ENCODE measurements at places on chromosomes 7 and 10.

- DNase-seq, result no peak
Observed at GRCh38 chr7:31074403-31075085, 22.4 kb downstream of the ADCYAP1R1 start.

GRCh38 chr10:119189811-119190282 is 11.2 kb upstream of the PRDX3 start:
- DNase-seq, result no peak

GRCh38 chr7:55977831-55978230 is 13.4 kb downstream of the NIPSNAP2 start:
- no peak for DNase-seq

- no peak for DNase-seq
Observed at GRCh38 chr7:106592282-106593027, 68.5 kb downstream of the CCDC71L start.

DNA sequence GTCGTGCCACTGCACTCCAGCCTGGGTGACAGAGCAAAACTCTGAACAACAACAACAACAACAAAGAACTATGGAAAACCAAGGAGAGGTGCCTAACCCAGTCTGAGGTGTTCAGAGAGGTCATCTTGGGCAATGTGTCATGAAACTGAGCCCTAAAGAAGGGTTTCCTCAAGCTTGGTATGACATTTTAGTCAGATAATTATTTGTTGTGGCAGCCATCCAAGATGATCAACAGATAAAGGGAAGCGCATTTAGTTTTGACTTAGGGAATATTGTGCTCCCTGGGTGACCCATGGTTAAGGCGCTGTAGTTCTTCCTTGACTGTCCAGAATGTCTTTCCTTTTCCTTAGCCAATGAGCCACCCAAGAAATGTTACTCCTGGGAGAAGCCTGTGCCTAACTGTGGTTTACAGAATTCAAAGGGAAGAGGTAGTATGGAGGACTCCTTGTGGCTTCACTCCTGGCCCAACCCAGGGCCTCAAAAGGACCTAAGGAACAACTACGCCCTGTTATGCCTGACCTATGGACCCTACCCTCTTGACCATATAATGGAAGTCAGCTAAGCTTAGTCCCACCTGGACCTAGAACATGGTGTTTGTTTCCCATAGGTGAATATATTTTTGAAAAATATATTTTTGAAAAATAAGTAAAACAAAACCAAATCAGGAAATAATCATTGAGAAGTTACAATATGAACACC is 42.4 kb downstream of the TPST1 start:
- DNase-seq, result no peak

DNA sequence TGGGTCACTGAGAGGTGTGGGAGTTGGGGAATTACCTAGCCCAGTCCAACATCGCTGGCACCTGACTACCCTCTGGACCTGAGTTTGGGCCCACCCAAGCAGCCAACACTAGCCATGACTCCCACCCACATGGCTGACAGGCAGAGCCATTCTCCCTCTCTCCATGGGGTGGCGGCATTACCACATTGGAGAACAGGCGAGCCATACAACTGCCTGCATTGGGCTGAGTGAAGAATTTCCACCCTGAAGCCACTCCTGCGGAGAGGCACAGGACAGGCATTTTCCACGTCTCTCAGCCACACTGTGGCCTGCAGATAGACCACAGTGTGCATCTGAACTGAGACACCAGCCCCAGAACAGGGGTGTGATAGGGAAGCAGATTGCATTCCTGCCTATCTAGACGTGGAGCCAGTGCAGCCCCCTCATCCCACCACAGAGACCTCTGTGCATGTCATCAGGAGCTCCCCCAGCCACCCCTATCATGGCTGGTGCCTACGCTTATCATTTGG is 58.2 kb upstream of the ANTXRL start:
- DNase-seq, result no peak

DNA sequence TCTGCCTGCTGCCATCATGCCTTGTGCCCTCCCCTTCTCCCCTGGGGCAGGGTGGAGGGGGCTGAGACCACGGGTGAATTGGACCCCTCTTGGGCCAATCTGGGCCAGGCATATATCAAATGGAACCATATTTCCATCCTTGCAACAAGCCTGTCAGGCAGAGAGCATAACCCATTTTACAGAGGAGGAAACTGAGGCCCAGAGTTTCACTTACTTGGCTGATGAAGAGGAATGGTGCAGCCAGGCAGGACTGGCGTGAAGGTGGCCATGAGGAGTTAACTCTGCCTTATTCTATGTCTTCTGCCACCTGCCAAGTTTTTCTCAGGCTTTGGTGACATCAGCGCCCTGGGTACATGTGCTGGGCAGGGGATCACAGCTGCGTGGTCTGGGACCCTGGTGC is 155.5 kb upstream of the PCBD1 start:
- DNase-seq, result no peak

DNA sequence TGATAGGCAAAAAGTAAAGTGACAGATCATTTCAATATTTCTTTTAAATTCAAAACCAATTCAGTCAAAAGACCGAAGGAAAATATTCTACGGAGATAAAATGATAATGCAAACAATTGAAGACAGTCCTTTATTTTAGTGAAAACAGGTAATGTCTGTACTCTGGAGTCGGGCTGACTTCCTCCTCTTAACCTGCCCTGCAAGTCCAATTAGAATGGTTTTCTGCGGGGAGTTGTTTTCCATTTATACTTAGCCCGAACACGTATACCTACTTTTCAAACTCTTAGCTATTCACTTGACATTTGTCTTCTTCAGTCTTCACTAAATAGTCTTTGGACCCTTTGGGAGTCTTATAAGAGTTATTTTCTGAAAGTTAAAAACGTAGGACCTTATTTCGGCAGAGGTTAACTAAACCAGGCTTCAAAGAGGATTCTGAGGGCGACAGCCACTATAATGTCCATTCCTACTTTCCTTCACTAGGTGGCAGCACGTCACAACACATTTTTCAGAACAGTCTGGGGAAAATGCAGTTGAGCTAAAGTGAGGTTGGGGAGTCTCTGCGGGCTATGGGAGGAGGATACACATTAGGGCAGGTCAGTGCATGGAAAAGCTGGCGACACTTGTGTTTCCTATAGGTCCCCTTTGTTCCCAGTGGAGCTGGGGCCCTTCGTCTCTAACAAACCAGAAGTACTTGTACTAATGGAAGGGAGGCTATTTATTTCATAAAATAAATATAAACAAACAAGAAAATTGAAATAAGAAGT is 472.0 kb downstream of the KCNMA1 start:
- peak; percentile 9 for DNase-seq

DNA sequence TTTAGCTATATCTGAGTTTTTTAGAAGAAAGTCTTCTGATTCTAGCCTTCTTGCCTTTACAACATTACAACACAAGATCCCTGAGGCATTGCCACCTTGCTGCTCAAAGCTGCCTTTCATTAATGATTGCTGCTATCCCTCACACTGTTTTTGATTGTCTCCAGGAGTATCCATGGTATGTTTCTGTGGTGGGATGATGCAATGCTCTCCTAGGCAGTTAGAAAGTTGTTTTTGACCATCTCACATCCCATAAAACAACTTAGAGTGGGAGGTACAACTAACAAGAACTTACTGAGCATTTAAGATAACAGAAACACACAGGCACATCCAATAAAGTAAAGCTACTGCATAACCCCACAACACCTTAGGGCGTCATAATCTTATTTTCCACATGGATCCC is 1156.0 kb upstream of the LRRTM3 start:
- DNase-seq, result no peak

GRCh38 chr10:110857265-110858171 is 14.2 kb upstream of the PDCD4 start:
- DNase-seq, result no peak

DNA sequence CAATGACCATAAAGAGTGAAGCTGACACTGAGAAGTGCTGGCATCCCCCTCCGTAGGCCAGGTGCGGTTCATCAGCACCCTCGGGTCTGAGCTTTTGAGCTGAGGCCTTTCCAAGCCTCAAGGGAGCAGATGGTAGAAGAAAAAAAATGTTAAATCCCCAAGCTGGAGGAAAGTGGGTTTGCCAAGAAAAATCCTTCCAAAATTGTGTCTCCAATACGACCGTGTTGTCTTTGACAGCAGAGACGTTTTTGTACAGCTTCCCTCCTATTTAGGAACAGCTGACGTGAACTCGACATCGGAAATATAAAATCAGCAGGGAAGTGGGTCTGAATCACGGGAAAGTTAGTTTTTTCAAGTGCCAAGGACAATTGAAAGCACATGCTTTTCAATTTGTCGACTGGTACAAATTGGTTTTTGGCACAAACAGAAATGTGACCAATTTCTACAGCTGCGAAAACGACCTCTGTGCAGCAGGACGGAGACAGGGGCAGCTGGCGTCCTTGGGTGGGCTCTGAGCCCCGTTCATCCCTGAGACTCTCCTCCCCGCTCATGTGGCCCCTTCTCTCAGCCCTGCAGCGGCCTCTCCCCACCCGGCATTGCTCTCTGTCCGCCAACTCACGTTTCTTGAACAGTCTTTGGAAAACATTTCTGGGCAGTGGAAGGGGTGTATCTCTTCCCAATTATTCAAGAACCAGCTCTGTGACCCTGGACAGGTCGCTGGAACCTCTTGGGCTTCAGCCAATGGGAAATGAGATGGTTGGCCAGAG is 89.9 kb downstream of the PAXIP1 start:
- no peak for DNase-seq

- no peak for DNase-seq
Observed at GRCh38 chr10:29239569-29240472, 49.0 kb upstream of the LYZL1 start.

GRCh38 chr7:78684201-78684600 is 769.3 kb downstream of the MAGI2 start:
- DNase-seq, result no peak

DNA sequence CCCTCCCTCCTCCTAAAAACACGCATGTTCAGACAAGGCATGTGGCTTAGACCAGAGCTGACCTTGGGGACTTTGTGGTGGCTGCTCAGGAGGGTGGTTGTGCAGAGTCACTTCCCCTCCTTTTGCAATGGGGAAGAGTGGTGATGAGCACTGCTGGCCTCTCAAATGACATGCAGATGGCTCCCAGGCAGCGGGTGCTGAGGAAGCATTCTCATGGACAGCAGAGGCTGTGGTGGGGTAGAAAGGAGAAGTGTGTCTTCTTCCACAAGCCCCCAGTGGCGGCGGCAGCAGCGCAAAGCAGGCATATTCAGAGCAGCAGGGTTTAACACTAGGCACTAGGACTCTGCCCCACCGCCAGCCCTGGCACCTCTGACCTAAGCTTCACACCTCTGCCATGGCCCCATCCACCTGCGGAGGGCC is 105.9 kb upstream of the ANLN start:
- no peak for DNase-seq

DNA sequence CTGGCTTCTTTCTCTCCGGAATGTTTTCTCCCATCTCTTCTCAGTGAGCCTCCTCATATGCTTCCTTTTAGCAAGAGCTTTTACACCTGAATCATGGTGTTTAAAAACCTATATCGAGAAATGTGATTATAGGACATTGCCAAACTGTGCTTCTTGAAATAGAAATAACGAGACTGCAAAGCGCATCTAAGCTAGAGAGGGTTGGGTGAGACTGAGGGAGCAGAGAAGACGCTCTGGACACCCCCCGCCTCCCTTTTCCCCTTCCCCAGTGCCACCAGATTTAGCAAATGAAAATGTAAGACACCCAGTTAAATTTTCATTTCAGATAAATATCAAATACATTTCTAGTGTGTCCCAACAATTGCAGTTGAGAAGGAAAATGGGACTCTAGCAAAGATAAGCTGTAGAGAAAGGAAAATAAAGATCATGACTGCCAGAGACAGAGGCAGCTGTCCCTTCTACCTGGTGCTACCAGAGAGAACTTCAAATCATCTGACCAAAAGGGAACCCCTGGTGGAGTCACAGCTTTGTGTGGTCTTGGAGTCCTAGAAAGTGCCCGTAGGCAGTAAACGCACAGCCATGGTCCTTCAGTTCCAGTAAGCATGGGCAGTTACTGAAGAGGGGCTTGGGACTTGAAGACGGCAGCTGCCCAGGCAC is 14.6 kb downstream of the GSDME start:
- DNase-seq, result no peak

GRCh38 chr7:22694597-22695207 is 32.3 kb upstream of the IL6 start:
- DNase-seq, result no peak

DNA sequence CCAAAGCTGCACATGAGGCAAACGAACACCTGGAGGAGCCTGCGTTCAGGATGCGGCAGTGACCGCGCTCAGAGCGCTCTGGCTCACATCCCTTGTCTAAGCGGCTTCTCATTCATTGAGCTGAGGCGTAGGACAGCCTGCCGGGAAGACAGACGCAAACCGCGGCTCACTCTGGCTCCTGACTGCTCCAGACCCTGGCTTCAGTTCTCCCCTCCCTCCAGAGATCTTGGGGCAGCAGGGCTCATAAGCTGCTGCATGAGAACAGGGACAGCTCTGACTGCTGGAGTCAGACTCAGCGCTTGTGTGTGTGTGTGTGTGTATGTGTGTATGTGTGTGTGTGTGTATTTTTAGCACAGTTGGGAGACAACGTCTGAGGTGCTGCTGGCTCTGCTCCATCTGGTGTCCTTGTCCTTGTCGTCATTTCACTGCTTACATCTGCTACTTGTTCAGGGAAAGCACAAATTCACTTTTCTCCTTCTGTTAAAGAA is 15.8 kb upstream of the LYZL2 start:
- DNase-seq, result no peak

GRCh38 chr7:137038706-137039105 is 170.3 kb downstream of the CHRM2 start:
- no peak for DNase-seq

DNA sequence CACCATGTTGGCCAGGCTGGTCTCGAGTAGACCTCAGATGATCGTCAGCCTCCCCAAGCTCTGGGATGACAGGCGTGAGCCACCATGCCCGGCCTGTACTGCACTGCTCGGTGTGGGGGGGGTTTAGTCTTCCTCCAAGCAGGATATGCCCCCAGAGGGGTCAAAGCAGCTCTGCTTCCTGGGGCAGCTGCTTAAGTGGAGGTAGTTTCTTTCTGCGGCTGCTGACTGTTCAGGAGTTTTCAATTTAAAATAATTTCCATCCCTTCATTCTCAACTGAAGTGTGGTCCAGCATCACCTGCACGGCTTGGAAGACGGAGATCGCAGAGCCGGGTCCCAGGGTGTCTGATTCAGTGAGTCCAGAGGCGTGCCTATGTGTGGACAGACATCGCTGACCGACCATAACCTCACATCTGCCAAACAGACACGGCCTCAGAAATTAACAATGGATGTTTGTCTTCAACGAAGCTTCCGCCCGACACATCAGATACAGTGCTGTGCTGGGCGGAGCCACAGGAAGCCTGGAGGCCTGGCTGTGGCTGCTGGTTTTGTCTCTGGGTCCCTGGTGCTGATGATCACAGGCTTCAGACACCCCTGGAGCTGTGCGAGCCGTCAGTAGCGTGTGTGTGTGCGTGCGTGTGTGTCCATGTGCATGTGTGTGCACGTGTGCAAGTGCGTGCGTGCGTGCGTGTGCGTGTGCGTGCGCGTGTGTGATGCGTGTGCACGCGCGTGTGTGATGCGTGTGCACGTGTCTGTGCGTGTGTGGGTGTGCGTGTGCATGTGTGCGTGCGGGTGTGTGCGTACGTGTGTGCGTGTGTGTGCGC is 226.5 kb upstream of the PITRM1 start:
- DNase-seq, result no peak

Data from cerebellar nuclear complex (tissue), 1 donor.